Activated CD4-positive, alpha-beta T cell treated with anti-CD3 and anti-CD28 coated beads for 24 hours (primary cell): ENCODE measurements at places on chromosomes 2 and 18.

DNA sequence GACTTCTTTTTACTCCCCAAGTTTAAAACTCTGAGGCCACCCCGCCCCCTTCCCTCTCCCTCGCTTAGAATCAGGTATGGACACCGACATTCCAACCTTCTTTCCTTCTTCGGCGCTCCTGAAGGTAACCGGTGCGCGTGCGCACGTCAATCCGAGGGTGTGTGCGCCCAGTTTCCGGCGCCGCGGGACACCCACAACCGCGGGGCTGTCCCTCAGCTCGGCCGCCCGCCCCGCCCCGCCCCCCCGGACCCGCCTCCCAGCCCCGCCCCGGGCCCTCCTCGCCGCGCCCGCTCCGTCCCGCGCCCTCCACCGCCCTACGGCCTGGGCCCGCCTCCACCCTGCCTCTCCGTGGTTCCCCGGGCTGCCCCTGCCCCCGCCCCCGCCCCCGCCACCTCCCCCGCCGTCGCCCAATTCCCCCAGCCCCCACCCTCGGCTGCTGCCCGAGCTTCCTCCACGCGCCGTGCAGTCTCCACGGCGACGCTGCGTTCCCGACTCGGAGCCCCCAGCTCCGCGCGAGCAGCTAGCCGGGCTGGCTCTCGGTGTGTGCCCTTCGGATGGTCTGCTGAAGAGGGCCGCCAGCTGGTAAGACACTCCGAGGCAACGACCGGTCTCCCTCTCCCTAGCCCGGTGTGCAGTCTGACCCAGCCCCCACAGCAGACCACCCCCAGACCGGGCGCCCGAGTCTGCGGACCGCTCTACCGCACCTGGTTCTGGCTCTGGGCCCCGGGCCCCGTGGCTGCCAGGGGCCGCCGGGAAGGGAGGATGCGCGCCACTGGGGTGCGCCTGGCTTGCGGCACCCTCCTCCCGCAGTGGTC, 635 bp downstream of the ERICH2 start:
- DNase-seq = peak; percentile 33

DNA sequence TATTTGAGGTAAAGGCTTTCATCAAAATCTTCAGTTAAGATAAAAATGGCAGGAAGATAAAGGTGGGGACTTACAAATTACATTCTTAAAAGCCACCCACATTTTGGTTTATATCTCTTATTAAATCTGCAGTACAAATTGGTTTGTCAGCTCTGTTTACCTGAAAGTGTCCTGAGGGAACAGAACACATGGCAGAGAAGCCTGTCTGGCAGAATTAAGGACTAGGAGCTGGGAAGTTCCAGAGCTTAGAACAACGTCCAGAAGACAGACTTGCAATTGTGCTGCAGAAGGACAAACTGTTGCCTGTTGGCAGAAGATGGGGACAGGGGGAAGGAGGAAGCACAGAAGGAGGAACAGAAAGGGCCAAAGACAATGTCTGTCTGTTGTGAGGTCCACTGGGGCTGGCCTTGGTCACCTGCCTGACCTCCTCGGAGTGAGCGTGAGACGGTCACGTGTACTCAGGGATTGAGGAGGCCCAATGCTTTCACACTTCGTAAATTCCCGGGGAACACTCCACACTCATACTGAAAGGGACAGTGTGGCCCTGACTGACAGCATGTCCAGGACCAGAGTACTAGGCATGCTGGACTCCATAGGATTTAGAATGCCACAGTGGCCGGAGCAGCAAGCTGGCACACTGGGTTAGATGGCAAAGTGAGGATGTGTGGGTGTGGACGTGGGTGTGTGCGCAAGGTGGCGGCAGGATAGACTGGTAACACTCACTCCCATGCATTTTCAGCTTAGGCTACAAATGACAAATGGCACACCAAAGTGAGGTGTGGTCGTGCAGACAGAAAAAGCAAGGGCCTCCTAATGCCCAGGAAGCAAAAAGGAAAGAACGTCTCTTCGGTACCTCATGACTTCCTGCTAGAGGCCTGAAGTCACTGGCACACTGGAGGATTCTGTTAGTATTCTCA, 210.9 kb upstream of the REV1 start:
- no peak for DNase-seq

DNA sequence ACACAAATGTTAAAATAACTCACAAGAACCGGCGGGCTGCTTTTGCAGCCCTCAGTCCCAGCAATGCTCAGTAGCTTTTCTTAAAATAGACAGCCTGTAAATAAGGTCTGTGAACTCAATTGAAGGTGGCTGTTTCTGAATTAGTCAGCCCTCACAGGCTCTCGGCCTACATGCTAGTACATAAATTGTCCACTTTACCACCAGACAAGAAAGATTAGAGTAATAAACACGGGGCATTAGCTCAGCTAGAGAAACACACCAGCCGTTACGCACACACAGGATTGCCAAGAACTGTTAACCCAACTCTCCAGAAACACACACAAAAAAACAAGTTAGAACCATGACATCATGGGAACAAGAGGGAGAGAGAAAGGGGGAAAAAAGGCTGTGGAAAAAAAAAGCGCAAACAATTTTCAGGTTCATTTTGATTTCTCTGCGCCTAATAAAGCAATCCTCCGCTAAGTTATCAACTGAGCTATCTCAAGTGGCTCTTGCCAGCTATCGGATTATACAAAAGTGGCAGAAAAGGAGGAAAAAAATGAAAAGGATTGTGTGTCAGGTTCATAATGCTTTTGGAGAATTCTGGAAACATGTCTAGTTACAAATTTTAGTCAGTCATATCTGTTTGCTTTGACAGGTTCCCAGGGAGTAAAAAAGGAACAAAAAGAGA, 89.1 kb downstream of the ZEB2 start:
- DNase-seq = no peak

GRCh38 chr2:44498551-44498950, 136.8 kb downstream of the CAMKMT start:
- DNase-seq = no peak

DNA sequence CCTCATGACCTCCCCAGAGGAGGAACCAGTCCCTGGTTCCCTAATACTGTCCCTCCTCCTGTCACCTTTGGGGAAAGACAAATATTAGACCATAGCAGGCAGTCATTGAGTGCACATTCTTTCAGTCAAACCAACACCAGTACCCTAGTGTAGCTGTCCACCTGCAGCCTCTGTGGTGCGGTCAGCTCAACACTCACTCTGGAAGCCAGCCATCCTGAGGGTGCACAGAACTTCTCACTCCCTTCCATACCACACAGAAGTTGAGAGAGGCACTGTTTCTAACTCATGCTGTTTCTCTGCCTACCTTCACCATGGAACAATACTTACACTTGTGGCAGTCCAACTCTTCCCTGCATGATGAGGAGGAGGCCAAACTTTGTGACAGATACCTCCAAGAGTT, 232.6 kb upstream of the FBXO11 start:
- DNase-seq = no peak

- no peak for DNase-seq
Measured at GRCh38 chr18:54382733-54383252, 25.1 kb downstream of the C18orf54 start.

- no peak for DNase-seq
Measured at GRCh38 chr2:28399956-28400355, 7.3 kb downstream of the FOSL2 start.

DNA sequence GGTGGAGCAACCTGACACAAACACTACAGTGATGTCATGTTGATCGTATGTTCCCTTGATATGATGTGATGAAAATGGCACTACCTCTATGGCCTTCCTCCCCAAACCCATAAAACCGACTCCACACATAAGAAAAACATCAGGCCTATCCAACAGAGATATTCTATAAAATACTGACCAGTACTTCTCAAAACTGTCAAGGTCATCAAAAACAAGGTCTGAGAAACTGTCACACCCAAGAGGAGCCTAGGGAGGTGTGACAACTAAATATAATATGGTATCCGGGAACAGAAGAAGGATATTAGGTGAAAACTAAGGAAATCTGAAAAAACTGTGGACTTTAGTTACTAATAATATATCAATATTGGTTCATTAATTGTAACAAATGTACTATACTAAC, 85.9 kb upstream of the FZD5 start:
- no peak for DNase-seq

DNA sequence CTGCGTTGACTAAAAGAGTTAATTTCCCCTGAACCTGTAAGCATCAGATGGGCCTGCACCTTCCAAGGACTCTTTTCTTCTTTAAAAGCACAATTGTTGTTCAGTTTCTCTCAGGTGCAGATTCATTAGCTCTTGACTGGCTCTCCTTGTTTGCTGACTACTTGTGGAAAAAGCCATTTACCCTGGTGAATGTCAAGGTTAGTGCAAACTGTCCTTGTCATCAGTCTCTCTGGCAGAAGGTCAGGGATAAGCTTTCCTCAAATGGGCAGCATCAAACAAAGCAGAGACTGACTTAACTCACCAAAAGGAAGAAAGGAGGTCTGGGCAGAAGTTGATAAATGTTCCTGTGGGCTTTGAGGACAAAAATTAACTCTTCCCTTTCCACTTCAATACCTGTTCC, 922.7 kb downstream of the BCL11A start:
- no peak for DNase-seq

DNA sequence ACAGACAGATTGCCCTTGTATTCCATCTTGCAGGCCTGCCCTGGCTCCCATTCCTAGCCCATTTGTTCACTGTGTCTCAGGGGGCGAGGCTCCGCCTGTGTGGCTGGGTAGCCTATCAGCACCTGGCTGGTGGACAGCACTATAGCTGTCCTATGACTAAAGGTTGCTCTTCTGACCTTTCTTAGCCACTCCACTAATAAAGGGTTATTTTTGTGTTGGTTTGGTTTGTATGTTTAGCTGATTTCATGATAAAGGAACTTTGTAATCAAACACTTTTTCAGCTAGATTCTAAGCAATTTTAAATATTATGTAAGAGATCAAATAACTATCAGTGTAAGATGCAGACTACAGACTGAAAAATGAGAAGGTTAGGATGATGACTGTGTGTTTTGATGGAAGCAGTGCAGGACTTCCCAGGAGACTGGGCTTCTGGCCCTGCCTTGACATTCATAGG, 72.2 kb downstream of the CRIM1 start:
- no peak for DNase-seq

DNA sequence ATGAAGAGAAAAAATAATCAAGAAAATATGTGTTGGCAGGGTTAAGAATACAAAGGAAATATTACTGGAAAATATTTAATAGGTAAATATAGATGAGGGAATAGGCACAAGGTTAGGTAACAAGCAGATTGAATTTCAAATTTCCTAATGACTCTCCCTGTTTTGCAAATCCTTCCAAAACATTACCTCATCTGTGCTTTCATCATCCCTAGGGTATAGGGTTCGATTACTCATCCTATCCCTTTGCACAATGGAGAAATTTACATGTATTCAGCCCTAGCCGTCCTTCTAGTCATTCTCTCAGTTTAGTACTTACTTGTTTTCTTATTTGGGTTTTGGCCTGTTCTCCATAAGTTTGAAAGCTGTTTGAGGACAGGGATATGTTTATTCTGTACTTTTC, 864.6 kb upstream of the FSHR start:
- DNase-seq = no peak

DNA sequence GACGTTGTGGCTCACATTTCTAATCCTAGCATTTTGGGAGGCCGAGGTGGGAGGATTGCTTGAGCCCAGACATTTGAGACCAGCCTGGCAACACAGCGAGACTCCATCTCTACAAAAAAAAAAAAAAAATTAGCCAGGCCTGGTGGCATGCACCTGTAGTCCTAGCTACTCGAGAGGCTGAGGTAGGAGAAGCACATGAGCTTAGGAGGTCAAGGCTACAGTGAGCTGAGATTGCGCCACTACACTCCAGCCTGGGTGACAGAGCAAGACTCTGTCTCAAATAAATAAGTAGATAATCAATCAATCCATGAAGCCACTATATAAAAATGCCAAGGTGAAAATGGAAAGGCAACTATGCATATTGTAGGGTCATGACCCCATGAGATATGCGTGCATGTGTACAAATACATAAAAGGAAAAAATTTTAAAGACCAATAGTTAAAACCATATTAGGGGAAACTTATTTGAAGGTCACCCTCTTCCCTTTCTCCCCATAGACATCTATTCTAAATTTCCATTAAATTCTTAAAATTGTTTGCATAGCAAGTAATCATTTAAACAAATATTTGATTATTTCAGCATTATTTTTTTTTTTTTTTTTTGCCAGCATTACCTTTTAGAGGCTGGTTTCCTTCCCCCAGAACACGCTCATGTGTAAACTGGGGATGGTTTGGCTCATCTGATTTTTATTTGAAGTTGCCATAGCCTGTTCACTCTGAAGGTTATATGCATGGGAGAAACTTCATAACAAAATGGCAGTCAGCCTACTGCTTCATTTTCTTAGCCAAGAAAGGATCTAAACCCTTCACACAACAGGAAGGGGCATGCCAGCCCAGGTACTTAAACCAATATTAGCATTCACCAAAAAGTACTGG, 37.3 kb upstream of the TMEM247 start:
- no peak for DNase-seq

- no peak for DNase-seq
Measured at GRCh38 chr2:157936406-157936805, 60.3 kb upstream of the ACVR1 start.

- no peak for DNase-seq
Measured at GRCh38 chr2:226078666-226079065, 679.2 kb downstream of the NYAP2 start.

DNA sequence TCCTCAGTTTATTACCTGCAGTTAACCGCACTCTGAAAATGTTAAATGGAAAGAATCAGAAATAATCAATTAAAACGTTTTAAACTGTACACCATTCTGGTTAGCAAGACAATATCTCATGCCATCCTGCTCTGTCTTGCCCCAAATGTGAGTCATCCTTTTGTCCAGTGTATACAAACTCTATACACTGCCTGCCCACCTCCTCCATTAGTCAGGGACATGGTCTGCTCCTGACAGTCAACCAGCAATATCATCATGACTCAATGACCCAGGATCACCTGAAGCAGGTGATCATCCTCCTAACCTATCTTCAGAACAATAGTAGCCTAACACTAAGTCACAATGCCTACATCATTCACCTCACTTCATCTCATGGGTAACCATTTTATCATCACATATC, 214.7 kb downstream of the KCNH7 start:
- no peak for DNase-seq

GRCh38 chr18:13877157-13877556, 38.2 kb downstream of the MC2R start:
- DNase-seq = no peak

DNA sequence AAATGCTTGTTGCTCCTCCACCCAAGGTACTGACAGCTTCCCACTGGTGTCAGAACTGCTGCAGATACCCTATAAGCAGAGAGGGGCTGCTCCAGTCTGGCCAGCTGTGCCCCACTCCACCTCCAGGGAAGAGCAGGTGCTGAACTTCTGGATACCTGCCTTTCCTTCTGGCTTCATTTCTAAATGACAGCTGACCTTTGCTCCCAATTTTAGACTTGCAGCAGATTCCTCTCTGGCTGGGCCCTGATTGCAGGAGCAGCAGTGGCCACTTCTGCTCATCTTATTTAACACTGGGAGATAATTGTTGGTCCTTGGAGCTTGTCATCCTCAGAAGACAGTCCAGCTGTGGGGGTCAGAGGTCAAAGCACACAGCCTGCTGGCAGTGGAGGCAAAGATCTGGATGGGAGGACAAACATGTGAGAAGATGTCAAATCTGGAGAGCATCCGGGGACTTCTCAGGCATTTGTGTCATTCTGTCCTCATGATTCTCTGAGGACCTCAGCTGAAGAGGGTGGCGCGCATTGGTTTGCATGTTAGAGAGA, 38.9 kb downstream of the SETBP1 start:
- DNase-seq = no peak

GRCh38 chr18:5475267-5475666, 68.5 kb downstream of the EPB41L3 start:
- no peak for DNase-seq

- no peak for DNase-seq
Measured at GRCh38 chr2:45518546-45518945, 92.5 kb downstream of the SRBD1 start.

- no peak for DNase-seq
Measured at GRCh38 chr2:7288484-7288883, 371.3 kb downstream of the RNF144A start.
